ENCODE measurements at places on chromosomes 5 and 9.
A peak's percentile ranks its signal among the peaks of the same experiment; 100 is the strongest.

- no peak for DNase-seq
Observed at GRCh38 chr5:124927735-124928134, 181.3 kb upstream of the ZNF608 start.

DNA sequence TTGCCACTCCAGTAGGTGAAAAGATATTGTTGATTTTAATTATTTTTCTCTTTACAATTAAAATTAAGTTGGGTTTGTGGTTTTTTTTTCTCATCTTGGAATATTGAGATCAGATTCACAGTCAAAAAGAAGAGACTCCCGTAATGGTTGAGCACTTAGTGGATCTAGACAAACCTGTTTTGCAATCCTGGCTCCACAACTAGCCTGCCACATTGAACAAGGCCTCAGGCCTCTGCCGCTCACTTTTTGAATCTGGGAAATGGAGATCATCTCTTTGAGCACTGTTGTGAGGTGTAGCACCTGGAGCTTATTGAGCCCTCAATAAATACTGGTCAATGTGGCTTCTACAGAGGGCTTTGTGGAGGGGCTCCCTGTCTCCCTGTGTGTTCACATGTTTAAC lies 37.1 kb upstream of the RARS1 start:
- DNase-seq: no peak

GRCh38 chr9:6619909-6620308 lies 25.6 kb downstream of the GLDC start:
- DNase-seq: no peak

- DNase-seq: no peak
Observed at GRCh38 chr5:28603869-28604268, 1565.5 kb upstream of the CDH9 start.

GRCh38 chr5:89996335-89996734 lies 413.2 kb downstream of the CETN3 start:
- no peak for DNase-seq

GRCh38 chr5:112492291-112492690 lies 73.2 kb upstream of the EPB41L4A start:
- DNase-seq: peak; percentile 34

GRCh38 chr5:124634741-124635323 lies 111.6 kb downstream of the ZNF608 start:
- DNase-seq: no peak

- no peak for DNase-seq
Observed at GRCh38 chr5:53827211-53827651, 266.8 kb downstream of the NDUFS4 start.

- DNase-seq: no peak
Observed at GRCh38 chr5:176873541-176874172, 25.5 kb downstream of the HK3 start.

- DNase-seq: no peak
Observed at GRCh38 chr5:160197341-160198144, 31.8 kb upstream of the FABP6 start.

GRCh38 chr9:137919095-137919465 lies 41.5 kb downstream of the CACNA1B start:
- no peak for DNase-seq

DNA sequence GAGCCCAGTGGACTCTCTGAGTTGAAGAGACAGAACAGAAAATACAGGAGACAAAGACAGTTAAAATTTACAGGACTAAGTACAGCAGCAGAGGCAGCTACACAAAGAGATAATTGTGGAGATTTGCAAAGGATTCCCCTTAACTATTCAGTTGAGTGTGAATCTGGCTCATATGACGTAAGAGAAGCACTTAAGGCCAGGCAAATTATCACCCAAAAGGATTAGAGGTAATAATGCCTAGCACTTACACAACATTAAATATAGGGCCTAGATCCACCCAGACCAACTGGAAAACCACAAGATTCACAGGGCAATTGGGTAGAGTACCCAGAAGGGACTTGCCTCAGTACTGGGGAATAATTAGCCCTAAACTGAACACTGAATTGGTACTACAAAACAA lies 41.3 kb downstream of the ADAMTS6 start:
- no peak for DNase-seq

DNA sequence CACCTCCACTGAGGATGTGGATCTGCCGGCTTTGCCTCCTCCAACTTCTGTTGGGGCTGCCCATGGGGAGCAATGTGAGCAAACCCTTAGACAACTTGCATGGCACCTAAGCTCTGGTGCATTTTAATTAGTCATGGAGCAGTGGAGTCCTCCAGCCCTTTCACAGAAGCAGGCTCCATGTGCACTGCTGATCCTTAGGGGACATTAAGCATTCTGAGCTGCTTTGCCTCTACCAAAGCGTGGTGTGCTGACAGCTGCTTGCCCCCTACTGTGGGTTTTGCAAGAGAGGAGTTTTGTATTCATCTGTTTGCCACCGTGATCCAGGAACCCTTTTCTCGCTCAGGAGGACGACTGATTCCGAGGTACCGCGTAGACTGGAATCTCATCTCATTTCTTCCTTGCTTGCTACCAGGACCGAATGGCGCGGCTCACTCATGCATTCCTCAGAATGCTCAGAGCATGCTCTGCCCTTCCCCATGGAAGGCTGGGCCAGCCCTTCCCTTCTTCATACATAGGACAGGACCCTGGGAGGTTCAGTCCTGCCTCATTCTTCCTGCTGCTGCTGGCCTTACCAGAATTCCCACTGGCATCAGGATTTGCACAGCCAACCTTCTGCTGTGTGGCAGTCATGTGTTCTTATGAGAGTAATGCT lies 432.5 kb downstream of the GADD45G start:
- DNase-seq: no peak

- no peak for DNase-seq
Observed at GRCh38 chr5:88693071-88693932, 189.7 kb downstream of the MEF2C start.

- DNase-seq: no peak
Observed at GRCh38 chr5:124309241-124309980, 437.0 kb downstream of the ZNF608 start.

DNA sequence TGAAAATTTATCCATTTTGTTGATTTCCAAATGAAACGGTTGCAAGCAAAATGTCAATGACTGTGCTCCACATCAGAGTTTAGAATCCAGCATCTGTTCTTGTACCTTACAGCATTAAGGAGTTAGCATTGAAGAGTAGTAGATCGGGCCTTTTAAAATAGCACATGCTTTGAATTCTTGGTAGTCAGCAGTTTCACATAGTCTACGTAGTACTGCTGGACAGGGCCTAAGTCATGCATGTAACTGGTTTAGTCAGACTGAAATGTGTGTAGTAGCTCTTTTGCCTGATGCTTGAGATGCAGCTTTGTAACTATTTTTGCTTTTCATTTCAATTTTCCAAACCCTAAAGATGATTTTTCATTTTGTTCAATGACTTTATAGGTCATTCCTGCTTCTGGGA lies 19.8 kb downstream of the LECT2 start:
- DNase-seq: no peak

DNA sequence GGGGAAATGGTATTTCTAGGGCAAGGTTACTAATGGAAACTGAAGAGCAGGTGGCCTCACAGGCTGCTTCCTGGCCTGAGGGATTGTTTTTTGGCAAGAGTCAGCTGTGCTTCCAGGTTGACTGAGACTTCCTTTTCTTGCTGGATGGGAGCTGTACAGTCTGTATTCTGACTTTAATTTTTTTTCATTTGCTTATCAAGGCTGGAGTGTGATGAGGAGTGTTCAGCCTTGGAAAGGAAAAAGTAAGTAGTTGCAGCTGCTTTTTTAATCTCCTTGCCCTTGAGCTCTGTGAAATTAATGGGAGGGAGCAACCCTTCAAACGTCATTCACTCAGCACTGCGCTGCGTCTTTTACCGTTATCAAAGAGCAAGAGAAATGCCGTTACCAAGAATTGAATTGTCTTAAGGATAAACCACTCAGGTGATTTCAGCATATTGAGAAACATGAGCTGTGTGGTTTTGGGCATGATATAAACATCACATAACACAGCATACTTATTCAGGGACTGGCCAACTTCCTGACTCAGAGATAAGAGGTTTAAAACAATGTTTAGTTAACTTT lies 47.6 kb downstream of the AQP7 start:
- DNase-seq: no peak

- no peak for DNase-seq
Observed at GRCh38 chr9:40884072-40884901, 244.2 kb downstream of the FOXD4L6 start.

DNA sequence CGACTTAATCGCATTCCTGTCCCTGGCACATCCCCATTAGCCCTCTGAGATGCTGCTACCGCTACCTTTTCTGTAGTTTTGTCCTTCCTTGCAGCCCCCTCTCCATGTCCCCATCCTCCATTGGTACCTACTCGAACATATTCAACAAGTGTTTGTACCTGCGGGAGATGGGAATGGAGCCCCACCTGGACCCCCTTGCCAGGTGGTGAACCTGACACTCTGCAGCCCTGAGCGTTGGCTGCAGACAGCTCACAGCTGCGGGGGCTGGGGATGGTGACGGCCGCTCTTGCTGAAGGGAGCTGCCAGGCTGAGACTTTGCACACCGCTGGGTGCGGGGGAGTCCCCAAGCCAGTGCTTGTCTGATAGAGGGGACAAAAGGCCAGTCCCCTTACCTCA lies 96.3 kb upstream of the DAP start:
- DNase-seq: no peak

DNA sequence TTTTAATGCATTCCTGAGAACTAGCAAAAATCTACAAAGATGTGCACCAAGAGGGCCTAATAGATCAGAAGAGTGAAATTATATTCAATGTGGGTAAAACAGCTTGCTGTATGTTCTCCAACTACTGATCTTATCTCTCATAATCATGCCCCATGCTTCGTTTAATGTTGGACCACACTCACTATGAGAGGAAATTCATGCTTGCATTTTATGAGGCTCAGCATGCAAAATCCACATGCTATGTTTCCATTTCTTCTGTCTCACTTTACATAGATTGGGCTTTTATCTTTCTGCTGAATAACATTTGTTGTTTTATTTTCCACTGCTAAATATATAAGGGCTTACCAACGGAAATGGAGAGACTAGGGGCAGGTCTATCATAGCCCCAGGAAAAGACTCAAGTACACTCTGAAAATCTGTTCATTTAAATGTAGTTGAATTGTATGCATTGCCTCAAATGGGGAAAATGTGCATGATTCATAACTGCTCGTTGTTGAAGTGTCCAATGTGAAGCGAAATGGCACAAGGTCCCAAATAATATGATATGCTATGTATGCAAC lies 474.2 kb downstream of the EFNA5 start:
- DNase-seq: no peak

DNA sequence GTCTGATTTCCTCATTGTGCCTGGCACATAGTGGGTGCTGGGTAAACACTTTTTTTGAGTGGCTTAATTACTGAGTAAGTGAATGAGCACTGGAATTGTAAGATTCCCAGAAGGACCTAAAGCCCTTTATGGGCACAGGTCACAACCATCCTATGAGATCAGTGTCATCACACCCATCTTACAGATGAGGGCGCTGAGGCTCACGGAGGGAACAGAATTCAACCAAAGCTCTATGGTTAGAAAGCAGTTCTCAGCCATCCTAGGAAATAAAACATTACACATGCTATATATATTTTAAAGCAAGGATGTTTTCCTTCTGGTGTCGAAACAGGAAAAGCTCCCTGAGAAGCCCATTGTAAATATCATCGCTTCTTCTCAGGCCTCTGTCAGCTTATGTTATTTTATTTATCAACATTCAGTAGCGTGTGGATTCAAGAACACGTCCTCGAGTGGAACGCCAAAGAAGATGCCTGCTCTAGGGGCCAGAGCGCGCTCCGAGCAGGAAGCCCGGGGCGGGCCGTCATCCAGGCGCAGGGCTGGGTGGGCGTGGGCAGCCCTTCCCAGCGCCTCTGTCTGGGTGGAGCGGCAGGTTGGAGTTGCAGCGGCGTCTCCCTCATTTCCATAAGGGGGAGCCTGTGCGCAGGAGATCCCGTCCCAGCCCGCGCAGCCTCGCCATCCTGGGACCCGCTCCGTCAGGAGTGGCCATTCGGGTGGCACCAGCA lies 155.8 kb upstream of the SMIM23 start:
- no peak for DNase-seq

DNA sequence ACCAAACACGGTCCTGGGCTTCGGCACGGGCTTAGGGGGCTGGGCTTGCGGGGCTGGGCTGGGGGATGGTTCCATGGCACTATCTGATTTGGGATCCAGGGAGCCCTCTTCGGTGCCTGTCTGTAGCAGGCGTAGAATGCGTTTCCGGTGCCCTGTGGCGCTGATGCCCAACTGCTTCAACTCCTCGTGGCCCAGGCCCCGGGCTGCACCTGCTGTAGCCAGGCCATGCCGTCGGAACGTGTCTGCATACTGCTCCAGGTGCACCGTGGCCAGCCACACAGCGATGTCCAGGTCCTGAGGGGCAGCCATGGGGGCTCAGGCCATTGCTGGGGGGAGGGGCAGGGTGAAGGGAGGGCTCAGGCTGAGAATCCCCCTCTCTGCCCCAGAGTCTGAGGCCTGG lies 1.9 kb downstream of the ARAP3 start:
- DNase-seq: no peak

GRCh38 chr9:87722393-87723088 lies 3.4 kb upstream of the CTSL start:
- no peak for DNase-seq

- DNase-seq: no peak
Observed at GRCh38 chr9:135959814-135960213, 1.4 kb downstream of the UBAC1 start.

DNA sequence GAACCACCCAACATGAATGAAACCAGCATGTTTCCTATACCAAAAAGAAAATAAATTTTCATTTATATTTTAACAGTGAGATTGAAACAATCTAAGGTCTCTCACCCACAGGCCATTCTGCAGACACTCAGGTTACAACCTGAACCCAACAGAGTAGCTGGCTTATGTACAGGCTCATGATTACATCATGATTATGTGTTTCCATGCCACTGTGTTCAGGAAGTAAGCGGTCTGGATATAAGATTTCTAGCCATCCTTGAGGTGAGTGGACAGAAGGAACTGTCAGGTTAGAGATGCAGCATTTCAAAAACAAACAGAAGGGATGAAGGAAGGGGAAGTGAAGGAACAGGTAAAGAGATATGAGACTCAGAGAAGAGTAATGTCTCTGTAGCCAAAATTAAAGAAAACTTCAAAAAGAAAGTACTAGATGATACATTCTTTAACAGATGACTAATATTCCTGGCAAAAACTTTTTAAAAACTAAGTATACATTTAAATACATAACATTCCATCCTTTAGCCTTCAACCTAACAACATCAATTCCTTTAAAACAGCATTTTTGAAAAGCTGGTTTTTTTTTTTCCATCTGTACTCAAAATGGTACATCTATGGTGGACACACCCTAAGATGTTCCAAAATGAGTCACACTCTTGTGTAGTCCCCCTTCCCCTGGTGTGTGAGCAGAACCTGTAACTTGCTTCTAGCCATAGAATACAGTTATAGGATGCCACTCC lies 119.8 kb downstream of the LPAR1 start:
- no peak for DNase-seq

- DNase-seq: no peak
Observed at GRCh38 chr5:146048994-146049703, 56.2 kb downstream of the PLAC8L1 start.

- DNase-seq: no peak
Observed at GRCh38 chr9:117823576-117823975, 119.4 kb downstream of the TLR4 start.

- no peak for DNase-seq
Observed at GRCh38 chr9:33225319-33226147, 14.4 kb upstream of the SPINK4 start.

- no peak for DNase-seq
Observed at GRCh38 chr5:168013546-168013945, 277.9 kb upstream of the WWC1 start.

Data from GM12892 (cell line).